ENCODE measurements at places on chromosomes 7 and 10.

- no peak for DNase-seq
Observed at GRCh38 chr7:37376386-37376785, 72.3 kb downstream of the ELMO1 start.

DNA sequence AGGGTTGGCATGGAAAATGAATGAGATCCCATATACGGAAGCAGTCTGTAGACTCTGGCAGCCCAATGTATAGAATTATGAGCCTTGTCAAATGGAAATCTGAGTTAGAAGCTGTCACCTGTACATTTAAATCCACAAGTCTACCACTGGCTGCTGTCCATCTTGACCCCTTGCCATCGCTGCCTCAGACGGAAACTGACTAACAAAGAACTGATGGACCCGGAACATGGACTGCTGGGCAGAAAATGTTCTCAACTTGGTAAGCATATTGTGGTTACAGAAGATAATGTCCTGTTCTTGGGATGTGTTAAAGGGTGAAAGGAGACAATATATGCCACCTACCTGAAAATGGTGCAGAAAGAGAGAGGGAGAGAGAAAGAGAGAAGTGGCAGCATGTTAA lies 37.5 kb downstream of the PARP12 start:
- no peak for DNase-seq

DNA sequence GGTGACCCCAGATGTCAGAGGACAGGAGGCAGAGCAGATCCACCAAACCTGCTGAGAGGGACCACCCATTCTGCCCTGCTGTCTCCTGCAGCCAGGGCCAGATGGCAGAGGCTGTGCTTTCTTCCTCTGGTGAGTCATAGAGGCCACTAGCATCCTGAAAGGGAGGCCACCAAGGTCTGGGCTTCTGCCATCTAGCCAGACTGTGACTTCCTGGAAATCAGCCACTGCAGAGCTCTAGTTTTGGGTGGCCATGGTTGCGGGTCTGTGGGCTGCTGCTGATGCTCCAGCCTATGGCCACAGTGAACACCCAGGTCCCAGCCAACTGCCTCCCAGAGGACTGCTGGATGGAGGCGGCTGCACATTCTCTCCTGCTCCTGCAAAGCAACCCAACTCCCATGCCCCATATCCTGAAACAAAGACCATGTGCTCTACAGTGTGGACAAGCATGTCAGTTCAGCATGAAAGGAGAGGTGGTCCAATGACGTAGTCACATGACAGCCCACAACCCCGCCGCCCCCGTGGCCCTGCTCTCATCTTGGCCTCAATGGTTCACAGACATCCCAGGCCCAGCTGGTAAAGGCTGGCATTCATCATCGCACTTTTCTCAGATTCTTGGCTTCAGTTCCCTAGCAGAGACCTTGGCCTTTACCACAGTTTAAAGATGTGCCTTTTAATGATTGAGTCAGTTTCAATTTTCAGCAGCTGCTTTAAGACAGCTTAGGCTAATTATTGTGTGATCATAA lies 73.9 kb upstream of the CXCL12 start:
- DNase-seq, result no peak

GRCh38 chr7:81664304-81664703 lies 105.5 kb downstream of the HGF start:
- DNase-seq, result no peak

GRCh38 chr7:97639036-97639435 lies 92.8 kb upstream of the TAC1 start:
- DNase-seq, result no peak

- DNase-seq, result no peak
Observed at GRCh38 chr10:61284222-61284890, 168.8 kb downstream of the TMEM26 start.

DNA sequence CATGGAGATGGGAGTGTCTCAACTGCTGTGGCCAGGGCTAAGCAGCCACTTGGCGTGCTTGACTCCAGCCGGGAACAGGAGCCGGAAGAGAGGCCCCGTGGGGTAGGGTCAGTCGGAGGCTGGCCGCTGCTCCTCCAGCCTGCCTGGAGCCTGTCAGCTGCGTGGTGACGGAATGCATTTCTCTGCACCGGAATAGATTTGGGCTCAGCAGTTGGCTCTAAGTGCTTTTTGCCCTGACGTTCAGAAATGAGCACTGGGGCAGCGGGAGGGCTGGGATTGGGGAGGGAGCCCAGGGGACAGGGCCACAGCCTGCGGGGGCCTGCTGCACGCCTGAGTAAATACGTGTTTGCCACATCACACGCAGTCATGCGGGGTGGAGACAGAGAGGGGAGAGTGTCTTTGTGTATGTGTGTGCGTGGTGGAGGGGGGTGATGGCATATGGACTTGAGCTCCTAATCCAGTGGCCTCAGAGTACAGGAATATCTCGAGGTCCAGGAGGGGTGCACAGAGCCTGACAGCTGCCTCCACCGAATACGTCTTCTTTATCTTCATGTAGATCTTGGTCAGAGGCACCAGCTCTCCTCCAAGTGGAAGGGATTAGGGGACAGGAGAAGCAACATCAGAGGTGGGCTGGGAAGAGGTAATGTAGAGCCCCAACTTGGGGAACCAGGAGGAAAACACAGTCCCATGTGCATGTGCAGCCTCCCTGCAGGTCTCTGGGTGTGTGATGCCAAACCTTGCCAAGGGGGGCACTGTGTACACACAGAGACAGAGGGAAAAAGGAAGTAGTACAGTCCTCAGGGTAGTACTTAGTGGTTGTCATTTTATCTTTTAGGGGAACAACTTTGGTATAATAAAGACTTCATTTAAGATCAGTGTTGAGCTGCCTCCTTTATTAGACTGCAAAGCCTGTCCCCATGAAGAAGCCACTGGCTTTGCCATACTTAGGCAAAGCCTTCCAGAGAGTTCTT lies 151.4 kb downstream of the CDH23 start:
- no peak for DNase-seq

GRCh38 chr7:54476609-54477008 lies 65.6 kb upstream of the VSTM2A start:
- no peak for DNase-seq

GRCh38 chr7:139703487-139704307 lies 74.1 kb downstream of the HIPK2 start:
- no peak for DNase-seq

- no peak for DNase-seq
Observed at GRCh38 chr10:132793871-132794849, 8.2 kb upstream of the NKX6-2 start.

- DNase-seq, result peak; percentile 67
Observed at GRCh38 chr7:139043823-139044812, 8.3 kb upstream of the ZC3HAV1L start.

GRCh38 chr10:76428551-76429367 lies 997.3 kb downstream of the LRMDA start:
- DNase-seq, result no peak

GRCh38 chr10:5810225-5810624 lies 3.0 kb downstream of the GDI2 start:
- no peak for DNase-seq

DNA sequence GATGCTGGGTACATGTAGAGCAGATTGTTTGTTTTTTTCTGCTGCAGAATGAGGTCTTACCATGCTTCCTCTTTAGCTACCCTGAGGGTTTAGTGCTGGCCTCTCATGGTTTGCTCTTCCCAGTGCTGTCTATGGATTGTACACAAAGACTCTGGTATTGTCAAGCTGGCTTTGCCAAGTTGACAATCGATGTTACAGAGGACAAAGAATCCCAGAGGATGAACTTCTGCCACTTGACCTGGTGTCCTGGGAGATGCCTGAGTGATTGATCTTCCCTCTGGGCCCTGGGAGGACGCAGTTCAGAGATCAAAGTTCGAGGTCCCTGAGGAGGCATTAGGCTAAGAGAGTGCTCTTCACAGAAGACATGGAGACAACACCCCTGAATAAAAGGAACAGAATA lies 865.4 kb downstream of the CCSER2 start:
- DNase-seq, result no peak

DNA sequence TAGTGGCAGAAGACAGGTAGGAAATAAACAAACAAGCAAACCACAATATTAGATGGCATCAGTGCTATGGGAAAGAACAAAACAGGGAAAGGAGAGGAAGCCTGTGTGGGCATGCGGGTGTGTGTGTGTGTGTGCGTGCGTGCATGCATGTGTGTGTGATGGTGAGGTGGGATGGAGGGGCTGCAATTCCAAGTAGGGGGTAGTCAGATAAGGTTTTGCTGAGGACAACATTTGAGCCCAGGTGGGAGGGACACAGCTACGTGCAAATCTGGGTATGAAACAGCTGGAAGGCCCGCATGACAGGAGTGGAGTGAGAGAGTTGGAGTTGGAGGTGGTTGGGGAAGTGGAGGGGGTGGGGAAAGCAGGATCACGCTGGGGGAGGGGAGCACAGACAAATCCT lies 121.0 kb upstream of the PARD3 start:
- DNase-seq, result no peak

DNA sequence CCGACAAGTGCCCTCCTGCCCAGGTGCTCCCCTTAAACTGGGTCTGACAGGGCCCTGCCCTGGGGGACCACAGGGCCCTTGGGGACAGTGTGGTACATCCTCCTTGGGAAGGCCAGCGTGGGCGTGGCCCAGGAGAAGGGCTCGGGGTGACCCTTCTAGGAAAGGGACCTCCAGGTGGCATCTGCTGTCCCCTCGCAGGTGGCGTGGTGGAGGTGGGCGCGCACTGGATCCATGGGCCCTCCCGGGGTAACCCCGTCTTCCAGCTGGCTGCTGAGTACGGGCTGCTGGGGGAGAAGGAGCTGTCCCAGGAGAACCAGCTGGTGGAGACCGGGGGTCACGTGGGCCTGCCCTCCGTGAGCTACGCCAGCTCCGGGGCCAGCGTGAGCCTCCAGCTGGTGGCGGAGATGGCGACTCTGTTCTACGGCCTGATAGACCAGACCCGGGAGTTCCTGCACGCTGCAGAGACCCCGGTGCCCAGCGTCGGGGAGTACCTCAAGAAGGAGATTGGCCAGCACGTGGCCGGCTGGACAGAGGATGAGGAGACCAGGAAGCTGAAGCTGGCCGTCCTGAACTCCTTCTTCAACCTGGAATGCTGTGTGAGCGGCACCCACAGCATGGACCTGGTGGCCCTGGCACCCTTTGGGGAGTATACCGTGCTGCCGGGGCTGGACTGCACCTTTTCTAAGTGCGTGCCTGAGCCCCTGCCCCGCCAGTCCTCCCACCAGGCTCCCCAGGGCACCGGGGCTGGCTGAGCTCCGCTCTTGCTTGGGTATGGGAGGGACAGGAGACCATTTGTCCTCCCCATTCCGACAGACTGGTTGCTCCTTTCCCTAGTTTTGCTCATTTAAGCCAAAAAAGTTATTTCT lies 972 bp downstream of the PAOX start:
- DNase-seq, result no peak

- DNase-seq, result no peak
Observed at GRCh38 chr7:93044147-93044810, 73.5 kb downstream of the SAMD9 start.

DNA sequence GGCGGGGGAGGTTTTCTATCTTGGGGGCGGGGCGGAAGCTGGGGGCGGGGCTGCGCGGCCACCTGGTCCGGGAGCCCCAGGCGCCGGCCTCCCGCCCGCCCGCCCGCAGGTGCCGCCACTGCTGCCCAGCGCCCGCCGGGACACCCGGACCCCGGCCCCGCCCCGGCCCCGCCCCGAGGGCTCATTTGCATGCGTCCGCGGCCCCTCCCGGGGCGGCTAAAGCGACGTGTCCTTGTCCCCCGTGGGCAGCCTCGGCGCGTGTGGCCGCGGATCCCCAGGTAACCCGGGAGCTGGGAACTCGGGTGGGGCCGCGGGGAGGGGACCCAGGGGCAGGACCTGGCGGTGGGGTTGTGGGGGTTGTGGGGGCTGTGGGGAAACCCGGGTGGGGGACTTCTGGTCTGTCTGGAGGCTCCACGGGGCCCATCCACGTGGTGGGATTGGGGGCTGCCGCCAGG lies at the start of gene BHLHA15:
Gene BHLHA15, plus strand, starts transcription at position 219 of the 455 bp plus-strand sequence. CDS start 871 bp downstream, outside the sequence.
- DNase-seq, result no peak
